ENCODE measurements at places on chromosomes 1 and 21. TPM values are rescaled to one million over a fixed set of nuclear protein-coding genes. Genes with fewer than 3 reads are reported as not detected.

Gene ADGRB2
- total RNA-seq = 14.0 TPM

Gene OR2G6
- under 0.01 TPM for total RNA-seq

Gene ANKRD34A
- total RNA-seq = 3.1 TPM

Gene ZNF683
- not detected for total RNA-seq

Gene RNF186
- total RNA-seq = not detected

Gene FLG2
- total RNA-seq = not detected

Gene ID3
- 156 TPM for total RNA-seq

Data from placental pericyte (primary cell).